Trophoblast cell (in vitro differentiated cells and primary cell): ENCODE measurements at places on chromosomes 11 and 22.

DNA sequence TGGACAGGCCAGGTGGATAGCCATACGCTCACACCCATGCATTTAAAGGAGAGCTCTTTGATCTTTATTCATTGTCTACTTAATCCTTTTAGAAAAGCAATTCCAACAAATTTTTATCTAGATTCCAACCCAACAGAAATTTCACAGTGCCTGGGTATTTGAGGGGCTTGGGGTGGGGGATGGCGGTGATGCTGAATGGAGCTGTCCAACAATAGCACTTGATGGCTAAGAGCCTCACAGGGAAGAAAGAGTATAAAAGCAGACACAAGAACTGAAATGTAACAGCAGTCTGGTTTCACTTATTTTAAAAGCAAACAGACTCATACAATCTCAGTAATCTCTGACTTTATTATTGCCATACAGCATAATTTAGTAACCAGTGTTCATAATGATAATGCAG, 101.8 kb upstream of the SORL1-AS1 start:
- H3K27ac ChIP-seq: no peak overlapping the region
- no peaks in the 10 kb centered on the region for H3K27me3 ChIP-seq
- no peak for DNase-seq
- H3K36me3 ChIP-seq: peaks cover 2% of the 10 kb centered on the region
- H3K4me3 ChIP-seq: no peak overlapping the region
- peaks cover 2% of the 10 kb centered on the region for H3K4me1 ChIP-seq

GRCh38 chr22:35322126-35322525, 22.4 kb downstream of the TOM1 start:
- H3K4me3 ChIP-seq: no peak overlapping the region
- H3K36me3 ChIP-seq: peaks cover 71% of the 10 kb centered on the region
- no peak overlapping the region for H3K27ac ChIP-seq
- H3K4me1 ChIP-seq: no peaks in the 10 kb centered on the region
- DNase-seq: no peak

- H3K36me3 ChIP-seq: no peaks in the 10 kb centered on the region
- H3K4me3 ChIP-seq: no peak overlapping the region
- no peaks in the 10 kb centered on the region for H3K4me1 ChIP-seq
- DNase-seq: no peak
- no peaks in the 10 kb centered on the region for H3K27me3 ChIP-seq
These were observed 156.4 kb downstream of the ATG16L2 start for GRCh38 chr11:72970557-72971118.

DNA sequence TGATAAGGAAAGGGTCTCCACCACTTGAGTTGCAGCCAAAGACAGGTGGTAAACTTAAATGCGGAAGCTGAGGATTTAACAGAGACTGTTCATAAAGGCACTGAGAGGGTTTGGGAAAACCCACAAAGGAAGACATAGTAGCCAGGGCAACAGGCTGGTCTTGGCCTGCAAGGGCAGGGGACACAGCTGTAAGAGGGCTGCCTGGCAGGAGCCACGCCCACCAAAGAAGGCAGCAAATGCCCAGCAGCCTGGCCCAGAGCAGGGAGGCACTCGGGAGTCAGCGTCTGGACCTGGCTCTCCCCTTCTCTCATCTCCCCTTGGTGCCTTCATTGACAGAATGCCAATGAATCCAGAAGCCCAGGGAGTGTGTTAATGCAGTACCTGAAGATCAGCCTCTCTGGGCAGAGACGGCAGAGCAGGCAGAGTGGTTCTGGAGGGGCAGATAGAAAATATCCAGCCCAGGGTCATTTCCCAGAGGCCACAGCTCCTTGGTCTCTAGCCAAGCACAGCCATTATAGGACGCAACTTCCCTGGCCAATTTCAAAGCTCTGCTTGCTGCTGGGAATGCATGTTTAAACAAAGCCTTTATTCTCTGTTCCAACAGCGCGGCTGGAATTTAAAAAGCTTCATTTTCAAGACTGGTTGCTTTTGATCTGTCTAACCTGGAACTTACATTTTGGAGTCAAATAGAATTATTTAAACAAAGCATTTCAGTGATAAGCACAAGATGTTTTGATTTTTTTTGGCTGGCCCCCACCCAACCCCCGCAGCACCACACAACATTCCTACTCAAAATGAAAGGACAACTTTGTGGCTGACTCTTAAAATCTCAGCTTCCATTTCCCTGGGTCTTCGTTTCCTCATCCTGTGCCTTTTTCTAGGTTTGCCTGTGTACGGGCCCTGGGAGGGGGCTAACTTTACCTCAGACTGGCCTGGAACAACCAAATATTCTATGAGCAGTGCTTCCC, 125.6 kb upstream of the LMO1 start:
- H3K36me3 ChIP-seq: no peaks in the 10 kb centered on the region
- no peaks in the 10 kb centered on the region for H3K27me3 ChIP-seq
- H3K4me3 ChIP-seq: no peak overlapping the region
- no peak for DNase-seq
- H3K4me1 ChIP-seq: peaks cover 9% of the 10 kb centered on the region

DNA sequence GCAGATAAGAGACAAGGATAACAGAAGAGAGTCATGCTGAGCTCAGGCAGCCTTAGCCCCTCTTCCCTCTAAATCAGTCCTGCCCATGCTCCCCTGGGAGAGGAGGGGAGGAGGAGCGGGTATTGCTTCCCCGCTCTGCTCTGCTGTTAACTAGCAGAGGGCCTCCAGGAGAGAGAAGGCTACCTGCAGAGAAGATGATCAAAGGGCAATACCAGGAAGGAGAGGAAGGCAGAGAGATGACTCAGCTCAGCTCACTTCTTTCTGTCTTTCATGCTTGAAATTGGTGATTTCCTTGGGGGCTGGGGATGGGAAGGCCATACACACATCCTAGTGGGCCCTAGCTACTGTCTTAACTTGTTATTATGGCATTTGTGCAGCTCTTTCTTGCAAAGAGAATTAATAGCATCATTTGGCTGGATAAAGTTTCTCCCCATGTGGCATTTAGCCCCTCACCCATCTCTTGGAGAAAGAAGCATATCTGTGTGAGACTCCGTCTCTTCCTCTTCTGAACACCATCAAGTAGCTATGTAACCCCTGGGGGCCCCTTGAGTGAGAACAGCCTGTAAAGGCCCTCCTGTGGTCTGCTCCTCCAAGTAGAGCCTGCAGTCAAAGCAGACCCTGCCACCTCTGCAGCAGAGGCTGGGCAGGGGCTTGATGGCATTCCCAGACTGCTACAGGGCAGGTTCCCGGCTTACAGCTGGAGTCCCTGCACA, 33.4 kb upstream of the AMOTL1 start:
- peaks cover 23% of the 10 kb centered on the region for H3K4me1 ChIP-seq
- no peaks in the 10 kb centered on the region for H3K27me3 ChIP-seq
- no peak for DNase-seq
- no peak overlapping the region for H3K4me3 ChIP-seq
- no peak overlapping the region for H3K27ac ChIP-seq

GRCh38 chr11:20159466-20160381, 551 bp downstream of the DBX1 start:
- no peak for DNase-seq
- H3K36me3 ChIP-seq: no peaks in the 10 kb centered on the region
- H3K27me3 ChIP-seq: peaks cover 79% of the 10 kb centered on the region
- H3K27ac ChIP-seq: no peak overlapping the region
- no peak overlapping the region for H3K4me3 ChIP-seq
- H3K4me1 ChIP-seq: peaks cover 8% of the 10 kb centered on the region

DNA sequence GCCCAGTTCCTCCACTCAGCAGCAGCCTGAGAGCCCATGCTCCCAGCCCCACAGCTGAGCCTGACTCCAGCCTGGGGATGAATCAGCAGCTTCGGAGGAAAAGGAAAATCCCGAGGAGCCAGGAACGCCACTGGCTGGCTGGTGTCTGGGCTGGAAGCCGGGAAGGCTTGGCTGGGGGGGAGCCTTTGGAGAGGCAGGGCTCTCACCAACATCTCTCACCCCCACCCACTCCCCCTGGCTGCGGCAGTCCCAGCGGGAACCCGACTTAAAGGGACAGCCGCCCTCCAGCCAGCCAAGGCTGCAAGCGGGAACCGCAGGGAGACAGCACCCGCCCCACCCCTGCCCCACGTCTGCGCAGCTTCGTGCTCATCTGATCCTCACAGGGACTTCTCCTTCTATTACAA, 28.4 kb downstream of the KIAA0930 start:
- DNase-seq: peak; percentile 44
- H3K36me3 ChIP-seq: peaks cover 2% of the 10 kb centered on the region
- H3K27ac ChIP-seq: no peak overlapping the region
- H3K4me3 ChIP-seq: no peak overlapping the region

DNA sequence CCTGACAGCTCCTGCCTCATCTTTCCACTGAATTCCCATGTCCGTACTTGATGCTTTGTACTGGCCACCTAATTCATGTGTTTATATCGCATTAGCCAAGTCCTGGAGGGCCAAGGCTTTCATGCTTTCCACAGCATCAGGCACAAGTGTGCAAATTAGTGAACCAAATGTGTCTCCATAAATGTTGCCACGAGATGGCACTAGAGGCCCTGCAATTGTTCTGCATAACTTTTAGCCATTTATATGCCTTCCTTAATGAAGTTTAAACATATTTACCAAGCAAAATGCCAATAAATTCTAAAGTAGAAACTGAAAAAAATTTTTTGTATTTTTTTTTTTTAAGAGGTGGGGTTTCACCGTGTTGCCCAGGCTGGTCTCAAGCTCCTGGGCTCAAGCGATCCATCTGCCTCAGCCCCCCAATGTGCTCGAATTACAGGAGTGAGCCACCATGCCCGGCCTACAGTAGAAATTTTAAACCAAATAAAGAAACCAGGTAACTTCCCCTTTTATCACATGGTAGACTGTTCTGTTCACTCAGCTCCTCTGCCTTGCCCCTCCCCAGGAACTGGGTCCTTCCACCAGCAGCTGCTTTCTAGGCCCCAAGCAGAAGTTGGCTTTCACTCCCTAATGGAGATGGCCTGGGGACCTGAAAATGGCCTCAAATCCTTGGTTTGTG, 20.8 kb upstream of the IL18BP start:
- DNase-seq: peak; percentile 76
- no peak overlapping the region for H3K27ac ChIP-seq
- peaks cover 5% of the 10 kb centered on the region for H3K36me3 ChIP-seq
- H3K27me3 ChIP-seq: no peaks in the 10 kb centered on the region
- H3K4me3 ChIP-seq: no peak overlapping the region

DNA sequence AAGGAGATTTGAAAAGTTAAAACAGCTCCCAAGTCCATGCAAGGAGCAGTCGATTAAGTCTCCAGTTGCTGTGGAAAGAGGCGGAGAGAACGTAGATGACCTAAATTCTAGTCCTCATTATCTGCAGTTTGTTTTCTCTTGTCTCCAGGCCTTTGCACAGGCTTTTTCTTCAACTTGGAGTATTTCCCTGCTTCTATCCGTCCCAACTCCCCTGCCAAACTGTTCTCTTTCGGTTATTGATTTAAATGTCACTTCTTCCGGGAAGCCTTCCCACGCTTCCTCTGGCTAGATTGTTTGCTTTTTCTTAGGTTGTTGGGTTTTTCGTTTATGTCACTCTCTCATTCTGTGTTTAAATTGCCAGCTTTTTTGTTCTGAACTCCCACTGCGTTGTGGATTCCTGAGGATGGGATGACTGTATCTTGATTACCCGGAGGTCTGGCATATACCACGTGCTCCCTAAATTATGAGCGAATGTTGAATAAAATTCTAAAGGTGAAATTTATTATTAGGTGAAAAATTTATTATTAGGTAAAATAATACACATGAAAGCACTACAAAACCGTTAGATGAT, 463 bp downstream of the TMEM126B start:
- H3K27me3 ChIP-seq: no peaks in the 10 kb centered on the region
- DNase-seq: no peak
- peaks cover 2% of the 10 kb centered on the region for H3K36me3 ChIP-seq
- H3K4me1 ChIP-seq: peaks cover 4% of the 10 kb centered on the region

DNA sequence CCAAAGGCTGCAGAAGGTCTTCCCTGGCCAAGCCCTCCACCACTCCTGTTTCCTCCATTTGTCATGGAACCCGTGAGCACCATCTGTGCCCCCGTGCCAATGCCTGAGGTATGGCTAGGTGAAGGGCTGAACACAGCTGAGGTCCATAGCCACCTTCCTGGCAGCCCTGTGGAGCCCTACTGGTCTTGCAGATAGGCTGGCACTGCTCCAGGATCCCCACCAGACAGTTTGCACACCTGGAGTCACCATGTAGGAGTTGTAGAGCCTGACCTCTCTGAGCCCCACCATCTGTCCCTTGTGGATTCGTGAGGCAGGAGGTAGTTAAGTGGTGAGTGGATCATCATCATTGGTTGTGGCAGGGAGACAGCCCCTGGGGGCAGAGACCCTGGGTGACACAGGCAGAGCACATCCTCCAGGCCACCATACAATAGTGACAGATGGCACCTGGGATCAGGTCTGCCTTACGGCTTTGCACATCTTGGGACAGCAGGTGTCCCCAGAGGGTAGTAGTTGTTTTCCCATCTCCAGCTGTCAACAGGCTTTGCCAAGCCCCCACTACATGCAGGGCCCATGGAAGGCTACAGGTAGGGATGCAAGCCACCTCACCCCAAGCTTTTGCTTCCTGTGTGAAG, 52.5 kb upstream of the SUSD2 start:
- no peaks in the 10 kb centered on the region for H3K4me1 ChIP-seq
- H3K4me3 ChIP-seq: no peak overlapping the region
- peaks cover 46% of the 10 kb centered on the region for H3K36me3 ChIP-seq
- H3K27me3 ChIP-seq: no peaks in the 10 kb centered on the region

GRCh38 chr22:50546326-50547262, 895 bp downstream of the KLHDC7B start:
- no peaks in the 10 kb centered on the region for H3K27me3 ChIP-seq
- DNase-seq: peak; percentile 77
- H3K36me3 ChIP-seq: no peaks in the 10 kb centered on the region
- peaks cover 19% of the 10 kb centered on the region for H3K4me1 ChIP-seq
- H3K4me3 ChIP-seq: no peak overlapping the region
